T-helper 17 cell (primary cell): ENCODE measurements at places on chromosomes 1 and 21.

DNA sequence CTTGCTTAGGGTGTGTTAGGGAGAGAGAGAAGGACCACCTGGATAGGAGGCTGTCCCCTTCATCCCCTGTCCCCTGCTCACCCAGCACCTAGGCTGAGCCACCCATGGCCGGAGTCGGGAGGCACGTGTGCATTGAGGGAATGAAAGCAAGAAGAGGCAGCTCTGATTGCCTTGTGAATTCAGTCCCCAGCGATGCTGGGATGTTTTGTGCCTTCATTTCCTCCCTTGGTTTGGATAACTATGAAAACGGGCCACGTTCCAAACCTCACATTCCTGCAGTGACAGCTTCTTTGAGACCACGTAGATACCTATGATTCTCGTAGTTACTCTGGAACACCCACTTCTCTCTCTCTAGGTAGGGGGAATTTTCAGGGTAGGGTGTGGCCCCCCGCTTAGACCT is 67.1 kb downstream of the MAN1C1 start:
- no peak for DNase-seq

GRCh38 chr1:232432313-232432712 is 197.6 kb downstream of the SIPA1L2 start:
- DNase-seq, result no peak

DNA sequence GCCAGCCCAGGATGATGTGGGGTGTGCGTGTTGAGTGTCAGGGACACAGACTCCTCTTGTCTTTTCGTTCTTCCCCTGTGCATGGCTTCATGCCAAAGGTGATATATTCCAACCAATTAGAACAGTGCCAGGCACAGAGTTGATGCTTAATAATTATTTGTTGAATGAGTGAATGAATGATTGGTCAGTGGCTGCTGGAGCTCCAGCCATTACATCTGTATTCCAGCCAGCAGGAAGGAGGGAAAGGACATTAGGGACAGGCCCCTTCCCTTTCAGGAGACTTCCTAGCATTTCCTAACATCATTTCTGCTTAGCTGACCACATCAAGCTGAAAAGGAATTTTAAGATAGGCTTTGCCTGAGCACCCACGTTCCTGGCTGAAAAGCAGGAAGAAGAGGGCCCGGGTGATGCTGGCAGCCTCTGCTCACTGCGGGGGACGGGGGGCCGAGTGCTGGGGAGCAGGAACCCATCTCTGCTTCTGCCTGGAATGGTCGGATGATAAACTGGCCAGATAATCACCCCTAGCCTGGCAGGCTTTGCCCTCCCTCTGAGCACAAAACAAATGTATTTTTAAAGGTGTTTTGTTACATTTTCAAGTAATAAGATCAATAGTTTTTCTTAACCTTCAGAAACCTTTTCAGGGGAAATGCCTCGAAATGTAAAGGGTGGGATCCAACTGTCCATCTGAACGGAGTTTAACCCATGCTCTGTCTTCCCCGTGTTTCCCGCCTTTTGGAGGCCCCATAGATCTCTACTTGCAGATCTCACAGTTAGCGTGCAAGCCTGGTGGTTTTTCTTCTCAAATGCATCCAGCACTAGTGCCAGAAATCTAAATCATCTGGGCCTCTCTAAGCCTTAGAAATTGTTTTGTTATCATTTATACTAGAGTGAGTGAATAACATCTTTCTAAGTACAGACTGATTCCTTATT is 39.0 kb downstream of the SLC37A1 start:
- no peak for DNase-seq

- no peak for DNase-seq
Measured at GRCh38 chr21:38520511-38520910, 22.2 kb upstream of the ERG start.

GRCh38 chr1:9600861-9601834 is 12.4 kb downstream of the TMEM201 start:
- no peak for DNase-seq

GRCh38 chr1:236835491-236835890 is 40.4 kb downstream of the MTR start:
- DNase-seq, result no peak

DNA sequence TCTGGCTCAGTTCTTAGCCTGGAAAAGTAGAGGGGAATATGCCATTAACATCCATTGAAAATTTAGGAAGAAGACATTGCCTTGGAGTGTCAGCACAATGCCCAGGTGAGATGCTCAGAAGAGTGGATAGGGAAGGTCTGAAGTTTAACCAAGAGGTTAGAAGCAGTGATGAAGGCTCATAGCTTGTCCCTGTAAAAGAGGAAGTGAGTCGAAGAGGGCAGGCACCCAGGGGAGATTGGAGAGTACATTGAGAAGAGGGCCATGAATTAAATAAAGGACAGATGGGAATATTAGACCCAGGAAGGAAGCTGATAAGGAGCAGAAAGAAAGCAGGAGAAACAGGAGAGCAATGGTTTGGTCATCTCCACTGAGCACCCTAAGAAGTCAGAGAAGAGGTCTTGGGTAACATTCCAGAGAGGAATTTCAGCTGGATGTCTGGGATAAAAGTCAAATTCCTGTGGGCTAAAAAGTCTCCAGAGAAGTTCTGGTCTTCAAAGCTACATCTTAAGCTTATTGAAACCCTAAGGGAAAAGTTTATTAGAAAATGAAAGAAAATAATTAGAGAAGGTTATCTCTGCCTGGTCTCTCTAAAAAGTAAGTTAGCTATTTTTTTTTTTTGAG is 17.3 kb downstream of the C8B start:
- DNase-seq, result no peak

GRCh38 chr1:11501491-11501897 is 22.5 kb downstream of the DISP3 start:
- DNase-seq, result peak; percentile 24

- DNase-seq, result no peak
Measured at GRCh38 chr1:242023805-242024204, 24.9 kb upstream of the MAP1LC3C start.

GRCh38 chr1:158611916-158612315 is 6.8 kb downstream of the OR10Z1 start:
- no peak for DNase-seq

- DNase-seq, result no peak
Measured at GRCh38 chr1:233113009-233113879, 162.8 kb downstream of the NTPCR start.

- no peak for DNase-seq
Measured at GRCh38 chr1:150613061-150613920, 16.1 kb downstream of the ENSA start.

DNA sequence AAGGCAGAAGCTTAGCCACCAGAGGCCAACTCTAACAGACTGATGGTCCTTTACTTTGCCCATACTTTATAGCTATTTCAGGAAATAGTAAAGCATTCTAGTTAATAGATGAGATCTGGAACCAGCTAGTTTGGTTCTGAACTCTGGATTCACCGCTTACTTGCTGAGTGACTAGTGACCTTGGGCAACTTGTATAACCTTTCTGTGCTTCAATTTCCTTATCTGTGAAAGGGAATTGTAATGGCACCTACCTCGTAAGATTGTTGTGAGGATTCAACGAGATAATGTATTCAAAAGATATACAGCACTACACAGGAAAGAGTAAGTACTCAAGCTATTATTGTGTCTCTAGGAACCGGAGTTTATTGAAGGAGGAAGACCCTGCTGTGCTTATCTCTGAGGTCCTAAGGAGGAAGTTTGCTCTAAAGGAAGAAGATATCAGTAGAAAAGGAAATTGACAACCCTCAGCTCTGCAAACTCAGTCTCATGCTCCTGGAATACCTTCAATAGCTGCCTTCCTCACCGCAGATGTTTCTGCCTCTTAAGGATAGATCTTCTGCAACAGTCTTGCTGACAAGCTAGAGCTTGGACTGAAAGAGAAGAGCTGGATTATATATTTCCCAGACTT is 11.9 kb downstream of the MTFR1L start:
- DNase-seq, result no peak

DNA sequence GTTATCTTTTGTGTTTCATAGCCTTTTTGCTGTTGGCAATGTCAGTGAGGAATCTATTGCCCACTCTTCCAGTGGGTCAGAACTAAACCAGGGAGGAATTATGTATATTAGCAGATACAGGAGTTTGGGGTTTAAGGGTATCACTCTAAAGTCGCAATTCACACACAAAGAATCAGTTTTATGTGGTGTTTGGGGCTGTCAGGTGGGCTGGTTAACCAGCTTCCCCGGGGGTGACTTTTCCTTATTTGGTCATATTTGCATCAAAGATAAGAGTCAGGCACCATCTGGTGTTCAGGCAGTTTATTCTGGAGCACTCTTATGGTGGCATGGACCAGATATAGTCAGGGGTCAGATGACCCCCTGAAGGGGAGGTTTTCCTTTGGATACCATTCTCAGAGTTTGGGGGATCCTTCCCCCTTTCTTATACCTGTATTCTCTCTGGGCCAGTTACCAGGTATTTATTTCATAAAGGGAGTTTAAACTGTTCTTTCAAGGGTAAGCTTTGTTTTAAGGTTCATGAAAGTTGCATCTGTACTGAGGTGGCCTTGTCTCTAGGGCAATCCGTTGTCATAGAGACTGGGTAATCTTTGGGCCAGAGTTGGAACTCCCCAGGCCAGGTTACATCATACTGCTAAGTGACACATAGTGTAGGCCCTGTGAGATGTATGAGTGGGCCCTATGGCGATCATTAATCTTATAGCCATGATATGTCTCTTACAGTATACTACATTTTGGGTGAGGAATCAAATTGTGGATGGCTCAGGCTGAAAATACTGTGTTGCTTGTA is 148.2 kb downstream of the RWDD3 start:
- no peak for DNase-seq

DNA sequence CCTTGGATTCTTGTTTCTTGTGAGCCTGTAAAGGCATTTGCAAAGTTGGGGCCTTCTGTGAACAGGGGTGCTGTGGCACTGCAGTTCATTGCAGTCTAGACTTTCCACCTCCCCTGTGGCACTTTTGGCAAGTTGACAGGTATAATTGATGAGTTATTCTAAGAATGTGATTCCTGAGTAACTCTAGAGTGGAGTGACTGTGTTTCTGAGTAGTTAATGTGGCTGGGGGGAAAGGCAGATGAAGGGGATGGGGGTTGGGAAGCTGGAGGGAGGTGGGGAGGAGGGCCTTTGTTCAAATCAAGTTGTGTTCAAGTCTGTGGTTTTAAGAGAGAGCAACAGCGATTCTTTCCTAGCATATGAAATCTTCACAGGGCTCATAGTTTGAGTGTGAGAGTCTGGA is 32.9 kb downstream of the PBX1 start:
- no peak for DNase-seq

GRCh38 chr1:155651861-155652661 is 36.5 kb downstream of the YY1AP1 start:
- DNase-seq, result no peak

DNA sequence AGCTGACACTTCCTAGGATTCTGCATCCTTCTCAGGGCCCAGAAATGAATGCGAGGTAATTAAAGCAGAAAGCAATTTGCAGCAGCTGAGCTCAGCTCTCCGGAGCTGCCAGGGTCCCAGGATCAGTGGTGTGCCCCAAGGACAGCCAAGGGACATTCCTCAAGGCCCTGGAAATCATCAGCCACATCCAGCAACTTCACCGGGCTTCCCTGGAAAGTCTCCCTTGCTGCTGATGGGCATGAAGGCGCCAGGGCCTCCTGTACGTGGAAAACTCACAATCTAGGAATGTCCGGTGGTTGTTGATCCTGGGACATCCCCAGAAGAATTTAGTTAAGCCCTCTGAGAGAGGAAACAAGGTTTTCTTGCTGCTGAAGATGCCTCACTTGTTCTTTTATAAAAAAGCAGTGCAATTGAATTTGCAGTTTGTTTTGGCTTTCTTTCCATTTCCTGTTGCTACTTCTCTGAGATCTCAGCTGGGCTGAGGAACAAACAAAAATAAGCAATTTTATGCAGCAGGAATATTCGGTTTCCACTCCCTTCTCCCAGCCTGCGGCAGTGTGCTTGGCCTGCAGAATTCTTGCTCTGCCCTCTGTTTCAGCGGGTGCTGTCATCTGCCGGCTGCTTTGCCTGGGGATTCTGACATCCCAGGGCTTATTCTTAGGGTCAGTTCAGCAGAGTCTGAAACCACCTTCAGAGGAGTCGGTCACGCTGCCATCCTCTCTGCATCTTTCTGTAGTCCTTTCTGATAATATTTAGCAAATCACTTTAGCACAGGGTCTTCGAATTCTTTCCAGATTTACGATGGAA is 85.9 kb downstream of the TCP10L start:
- no peak for DNase-seq

DNA sequence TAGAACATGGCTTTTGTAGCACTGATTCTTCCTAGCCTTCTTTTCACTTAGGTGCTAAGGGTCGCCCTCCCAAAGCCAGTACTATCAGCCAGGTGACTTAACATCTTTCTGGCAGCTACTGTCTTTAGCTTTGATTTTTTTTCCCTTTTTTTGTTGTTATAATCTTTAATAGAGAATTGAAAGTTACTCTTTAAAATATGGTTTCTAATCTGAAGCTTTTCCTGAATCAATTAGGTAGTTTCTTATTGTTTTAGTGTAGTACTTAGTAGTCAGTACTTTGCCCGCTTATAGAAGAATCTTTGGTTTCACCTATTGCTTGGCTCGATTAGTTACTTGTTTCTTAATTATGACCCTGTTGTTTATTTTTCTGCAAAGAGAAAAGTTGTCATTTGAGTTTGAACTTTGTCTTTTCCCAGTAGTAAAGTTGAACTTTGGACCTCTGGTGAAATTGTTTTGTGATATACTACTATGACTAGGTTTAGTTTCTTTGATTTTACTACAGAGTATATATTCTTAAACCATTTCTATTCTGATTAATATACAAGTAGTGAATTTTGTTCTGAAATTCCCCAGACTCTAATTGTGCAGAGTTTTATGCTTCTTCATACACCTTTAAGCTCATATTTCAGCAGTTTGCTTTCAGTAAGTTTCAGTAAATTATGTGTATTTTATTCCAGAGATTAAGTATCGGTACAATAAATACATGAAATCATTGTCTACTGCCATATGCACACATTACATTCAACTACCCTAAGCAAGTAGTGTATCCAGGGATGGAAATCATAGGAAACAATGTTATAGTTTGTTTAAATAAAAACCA is 3.9 kb downstream of the MAGI3 start:
- DNase-seq, result no peak

DNA sequence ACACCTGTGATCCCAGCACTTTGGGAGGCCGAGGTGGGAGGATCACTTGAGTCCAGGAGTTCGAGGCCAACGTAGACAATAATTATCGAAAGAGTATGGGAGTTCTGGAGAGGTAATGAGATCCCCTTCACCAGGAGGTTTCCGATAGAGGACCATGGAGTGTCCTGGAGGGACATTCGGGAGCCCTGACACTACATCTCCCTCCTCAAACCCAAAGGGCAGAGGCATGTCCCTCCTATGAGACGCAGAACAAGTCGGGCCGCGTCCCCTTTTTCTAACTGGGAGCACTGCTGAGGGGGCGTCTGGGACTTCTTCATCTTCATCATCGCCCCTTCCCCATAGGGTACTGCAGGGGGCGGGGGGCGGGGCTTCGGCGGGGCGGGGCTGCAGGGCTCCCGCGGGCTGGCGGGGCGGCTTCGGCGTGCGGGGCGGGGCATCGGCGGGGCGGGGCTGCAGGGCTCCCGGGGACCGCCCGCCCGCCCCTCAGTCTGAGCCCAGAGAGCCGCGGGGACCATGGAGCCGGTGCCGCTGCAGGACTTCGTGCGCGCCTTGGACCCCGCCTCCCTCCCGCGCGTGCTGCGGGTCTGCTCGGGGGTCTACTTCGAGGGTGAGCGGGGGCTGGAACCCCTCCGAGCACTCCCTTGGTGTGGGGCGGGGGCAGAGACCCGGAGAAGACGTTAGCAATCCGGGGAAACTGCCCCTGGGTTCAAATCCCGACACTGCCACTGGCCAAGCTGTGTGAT is at the start of gene THEMIS2:
TSS of gene THEMIS2 (plus strand) at position 486 of the 743 bp plus-strand sequence. CDS start at position 514, 28 bp downstream.
- peak; percentile 84 for DNase-seq
